GM04504 (cell line): ENCODE measurements at places on chromosomes 3 and 15.

- no peak for DNase-seq
These were observed 44.3 kb upstream of the GCNT3 start for GRCh38 chr15:59567324-59567723.

DNA sequence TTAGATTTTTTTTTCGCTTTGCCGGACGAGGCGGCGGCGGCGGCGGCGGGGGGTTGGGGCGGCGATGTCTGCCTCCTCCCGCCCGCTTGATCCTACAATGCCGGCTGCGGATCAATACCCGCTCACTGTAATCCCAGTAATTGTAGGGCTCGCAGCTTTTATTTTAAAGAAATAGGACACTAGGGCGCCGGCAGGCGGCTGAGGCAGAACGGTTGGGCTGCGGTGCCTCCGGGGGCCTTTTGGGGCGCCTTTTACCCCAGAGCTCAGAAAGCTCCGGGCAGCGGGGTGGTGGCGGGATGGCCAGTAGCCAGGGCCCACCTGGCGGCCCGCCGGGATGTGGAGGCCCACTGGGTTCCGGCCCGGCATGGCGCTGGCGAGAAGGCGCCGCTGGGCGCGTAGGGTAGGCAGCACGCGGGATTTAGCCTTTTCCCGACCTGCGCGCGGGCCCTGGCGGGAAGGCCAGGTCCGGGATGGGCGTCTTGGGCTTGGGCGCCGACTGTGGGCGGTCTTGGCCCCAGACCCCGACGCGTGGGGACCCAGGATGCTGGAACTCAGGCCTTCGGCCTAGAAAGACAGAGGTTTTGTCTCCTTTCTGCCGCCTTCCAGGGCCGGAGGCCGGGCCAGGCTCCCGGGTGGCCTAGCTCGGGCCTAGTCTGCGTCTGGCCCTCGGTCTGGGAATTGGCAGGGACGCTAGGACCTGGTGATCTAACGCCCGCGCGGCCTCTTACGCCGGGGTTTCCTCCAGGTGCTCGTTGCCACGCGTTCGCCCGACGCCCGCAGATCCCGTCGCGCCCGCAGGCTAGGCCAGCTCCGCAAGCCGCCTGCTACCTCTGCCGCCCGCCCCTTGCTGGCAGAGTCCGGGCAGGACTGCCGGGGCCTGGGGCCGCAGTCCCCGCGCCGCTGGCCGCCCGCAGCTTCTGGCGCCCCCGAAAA, 15.5 kb upstream of the ONECUT1 start:
- no peak for DNase-seq

DNA sequence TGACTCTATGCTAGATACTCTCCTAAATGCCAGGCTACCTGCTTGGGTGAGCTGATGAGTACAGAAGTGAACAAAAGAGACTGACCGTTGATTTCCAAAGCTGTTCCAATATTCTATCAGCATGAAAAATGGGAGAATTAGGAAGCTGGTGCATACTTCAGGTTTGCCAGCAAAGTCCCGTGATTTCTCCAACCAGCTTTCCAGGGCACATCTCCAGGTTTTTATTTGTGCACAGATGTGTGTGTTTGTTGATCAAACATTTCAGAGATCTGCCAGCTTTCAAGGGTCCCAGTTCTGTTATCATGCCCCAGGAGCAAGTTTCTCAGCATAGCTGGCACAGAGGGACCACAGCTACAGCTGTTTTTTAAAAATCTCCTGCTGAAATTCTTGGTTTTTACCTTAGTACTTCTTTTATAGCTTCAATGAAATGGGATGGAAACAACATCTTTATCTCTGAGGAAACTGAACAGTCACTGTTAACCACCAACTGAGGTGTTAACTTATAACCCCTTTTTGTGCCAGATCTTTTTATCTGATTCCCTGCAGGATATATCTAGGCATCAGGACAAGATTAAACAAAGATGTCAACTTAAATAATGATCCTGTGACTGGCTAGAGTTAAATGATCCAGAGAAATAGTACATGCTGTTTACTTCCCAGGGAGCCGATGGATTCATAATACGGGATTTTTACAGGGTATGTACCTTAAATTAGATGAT, 380.8 kb downstream of the GRM7 start:
- DNase-seq, result no peak

GRCh38 chr15:95035106-95035505, 803.7 kb downstream of the MCTP2 start:
- DNase-seq, result no peak

- peak; percentile 95 for DNase-seq
These were observed 114.0 kb downstream of the FNDC3B start for GRCh38 chr3:172153335-172153861.

DNA sequence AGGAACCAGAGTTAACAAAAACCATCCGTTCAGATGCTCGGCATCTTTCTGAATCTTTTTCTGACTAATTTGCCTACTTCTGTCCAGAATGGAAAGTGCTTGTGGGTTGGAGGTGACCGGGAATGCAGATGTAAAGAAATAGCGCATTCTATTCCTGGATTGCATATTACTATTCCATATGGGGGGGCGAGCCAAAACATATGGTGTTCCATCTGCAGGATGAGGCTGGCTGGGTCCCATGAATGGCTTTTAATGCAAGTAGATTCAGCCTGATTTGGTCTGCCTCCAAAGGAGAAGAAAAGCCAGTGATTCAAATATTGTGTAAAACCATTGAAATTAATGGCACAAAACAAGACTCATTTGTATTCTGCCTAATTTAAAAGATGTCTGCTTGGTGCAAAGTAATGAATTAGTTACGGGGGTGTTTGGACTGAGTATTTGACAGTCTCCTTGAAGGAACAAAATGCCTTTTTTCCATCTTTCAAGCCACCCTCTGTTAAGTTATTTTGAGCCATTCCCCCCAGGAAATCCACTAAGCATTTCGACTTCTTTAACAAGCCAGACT, 99.0 kb downstream of the ST8SIA2 start:
- DNase-seq, result no peak

GRCh38 chr3:165192610-165193192, 3.5 kb downstream of the SLITRK3 start:
- DNase-seq, result no peak
